ENCODE measurements at places on chromosomes 1 and 21. TPM values are rescaled to one million over a fixed set of nuclear protein-coding genes. Genes with fewer than 3 reads are reported as not detected.

Gene LTN1
- 10.8 TPM for total RNA-seq

Gene TNFSF4
- total RNA-seq: not detected

Gene ZNF683
- not detected for total RNA-seq

Gene SPRR4
- not detected for total RNA-seq

Gene KLF17
- not detected for total RNA-seq

Gene PGLYRP3
- not detected for total RNA-seq

Gene NUDT4B
- 60.8 TPM for total RNA-seq

Gene ROR1
- 1.4 TPM for total RNA-seq

Gene FCGR2B
- total RNA-seq: not detected

Gene ADAM30
- total RNA-seq: not detected

- no peak for DNase-seq
Observed at GRCh38 chr1:216416488-216416887, 6.8 kb downstream of the USH2A start.

DNA sequence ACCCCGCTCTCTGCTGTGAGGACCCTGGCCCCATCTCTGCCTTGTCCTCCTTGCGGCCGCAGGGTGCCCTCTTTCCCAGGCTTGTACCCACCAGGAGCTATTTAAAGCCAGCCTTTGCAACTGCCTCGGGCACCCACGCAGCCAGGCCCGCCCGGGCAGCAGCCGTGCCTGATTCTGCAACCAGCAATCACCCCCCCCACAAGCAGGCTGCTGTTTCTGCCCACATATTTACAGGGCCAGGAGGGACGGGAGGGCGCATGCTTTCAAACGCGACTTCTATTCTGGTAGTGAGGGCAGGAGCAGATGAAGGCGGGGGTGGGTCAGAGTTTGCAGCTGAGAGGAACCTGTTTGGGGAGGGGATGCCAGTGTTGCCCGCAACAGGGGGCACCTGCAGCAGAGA is 13.6 kb downstream of the GABRD start:
- DNase-seq: no peak

DNA sequence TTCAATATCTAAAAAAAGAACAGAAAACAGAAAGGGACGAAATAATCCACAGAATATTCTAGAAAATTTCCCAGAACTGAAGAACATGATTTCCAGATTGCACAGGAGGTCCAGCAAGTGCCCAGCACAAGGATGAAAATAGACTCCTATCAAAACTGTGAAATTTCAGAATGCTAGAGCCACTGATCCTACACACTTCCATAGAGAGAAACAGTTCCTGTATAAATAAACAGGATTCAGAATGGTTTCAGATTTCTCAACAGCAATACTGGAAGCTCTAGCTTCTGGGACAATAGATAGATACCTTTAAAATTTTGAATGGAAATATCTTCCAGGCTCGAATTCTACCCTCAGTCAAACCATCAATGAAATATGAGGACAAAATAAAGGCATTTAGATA is 4.6 kb downstream of the TARBP1 start:
- no peak for DNase-seq

- no peak for DNase-seq
Observed at GRCh38 chr1:169941982-169942830, 48.5 kb upstream of the SCYL3 start.

- no peak for DNase-seq
Observed at GRCh38 chr1:29944253-29944905, 708.1 kb downstream of the PTPRU start.

GRCh38 chr1:214917081-214917635 is 165.4 kb upstream of the KCNK2 start:
- DNase-seq: no peak

GRCh38 chr1:150552128-150552910 is 3.1 kb downstream of the ADAMTSL4 start:
- peak; percentile 90 for DNase-seq

GRCh38 chr1:61111084-61112004 is 29.0 kb downstream of the NFIA start:
- no peak for DNase-seq

GRCh38 chr1:206551986-206552326 is 44.6 kb downstream of the RASSF5 start:
- no peak for DNase-seq

DNA sequence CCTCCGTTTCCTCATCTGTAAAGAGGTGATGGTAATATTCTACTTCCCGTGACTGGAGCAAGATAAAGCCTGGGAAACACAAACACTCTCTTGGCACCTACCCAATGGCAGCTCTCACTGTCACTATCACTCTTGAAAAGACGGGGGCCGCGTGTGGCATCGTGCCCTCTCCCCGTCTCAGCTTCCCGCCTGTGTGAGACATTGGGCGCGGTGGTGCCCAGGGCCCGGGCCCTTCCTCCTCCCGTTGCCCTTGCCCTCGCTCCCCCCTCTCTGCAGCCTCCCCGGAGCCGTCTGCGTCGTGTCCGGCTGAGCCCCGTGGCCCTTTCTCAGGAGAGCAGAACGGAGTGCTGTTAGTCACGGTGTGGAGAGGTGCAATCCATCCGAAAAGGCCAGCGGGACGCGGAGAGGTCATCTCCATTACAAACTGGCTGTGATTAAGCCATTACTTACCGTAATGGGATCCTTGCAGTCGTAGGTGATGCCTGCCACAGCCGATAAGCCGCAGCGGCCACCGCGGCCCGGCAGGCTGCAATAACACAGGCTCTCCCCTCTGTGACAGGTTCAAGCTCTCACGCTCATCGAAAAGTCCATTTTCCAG is 156.4 kb upstream of the ZC3H12A start:
- no peak for DNase-seq

DNA sequence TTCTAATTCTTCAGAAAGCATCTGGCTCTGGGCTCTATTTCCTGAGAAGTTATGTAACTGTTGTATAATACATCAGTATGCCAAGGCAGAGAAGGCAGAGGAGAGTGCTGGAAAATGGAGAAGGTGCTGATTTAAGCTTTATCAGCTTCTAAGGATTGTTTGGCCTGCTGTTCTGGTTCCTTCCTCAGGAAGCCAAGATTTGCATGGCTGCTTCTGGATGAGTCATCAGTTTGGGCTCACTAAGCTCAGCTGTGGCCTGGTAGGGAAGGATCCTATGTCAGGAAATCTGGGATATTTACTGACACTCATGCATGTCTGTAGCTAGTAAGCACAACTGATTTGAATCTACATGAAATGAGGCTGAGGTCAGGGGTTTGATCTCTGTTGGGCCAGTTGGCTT is 73.2 kb upstream of the ADGRL4 start:
- DNase-seq: peak; percentile 76

GRCh38 chr1:118504867-118505266 is 319.8 kb upstream of the SPAG17 start:
- no peak for DNase-seq

GRCh38 chr1:202998836-202999750 is 8.1 kb upstream of the TMEM183A start:
- DNase-seq: no peak

GRCh38 chr1:68490046-68490651 is 6.7 kb downstream of the DEPDC1 start:
- DNase-seq: no peak

GRCh38 chr1:54591127-54591756 is 32.1 kb downstream of the FAM151A start:
- DNase-seq: peak; percentile 54

GRCh38 chr1:88204612-88205167 is 479.4 kb upstream of the PKN2 start:
- DNase-seq: no peak

DNA sequence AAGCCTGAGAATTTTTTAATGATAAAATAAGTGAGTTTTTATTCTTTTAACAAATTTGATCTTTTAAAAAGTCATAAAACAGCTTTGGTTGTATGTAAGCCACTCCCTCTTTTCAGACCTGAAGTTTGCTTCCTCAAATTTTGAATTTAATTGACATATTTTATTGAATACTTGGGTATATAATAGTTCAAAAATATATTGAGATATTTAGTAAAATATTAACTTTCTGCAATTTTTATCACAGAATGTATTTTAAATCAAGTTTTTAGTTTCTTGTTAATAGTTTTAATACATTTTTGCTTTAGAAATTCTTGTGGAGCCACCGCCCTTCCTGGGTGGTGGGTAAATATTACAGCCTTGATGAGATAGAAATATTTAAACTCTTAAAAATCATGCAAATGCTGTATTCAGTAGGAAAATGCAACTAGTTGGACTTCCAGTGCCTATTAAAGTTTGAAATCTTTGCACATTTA is 867 bp downstream of the PTPRC start:
- DNase-seq: no peak

DNA sequence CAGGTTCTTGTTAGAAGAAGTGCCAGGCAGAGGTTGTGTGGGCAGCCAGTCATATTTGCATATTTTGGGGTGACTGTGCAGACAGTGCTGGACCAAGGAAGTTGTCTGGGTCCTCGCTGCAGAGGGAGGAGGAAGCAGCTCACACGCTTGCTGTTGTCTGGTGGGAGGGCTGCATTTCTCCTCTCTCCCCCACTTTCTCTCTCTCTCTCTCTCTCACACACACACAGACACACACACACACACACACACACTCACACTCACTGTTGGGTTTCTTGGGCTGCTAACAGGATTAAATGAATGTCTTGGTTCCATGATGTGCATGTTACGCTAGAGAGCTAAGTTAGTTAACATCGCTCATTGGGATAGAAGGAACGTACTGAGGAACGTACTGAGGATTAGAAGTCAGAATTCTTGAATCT is 72.9 kb downstream of the AGPAT3 start:
- no peak for DNase-seq

DNA sequence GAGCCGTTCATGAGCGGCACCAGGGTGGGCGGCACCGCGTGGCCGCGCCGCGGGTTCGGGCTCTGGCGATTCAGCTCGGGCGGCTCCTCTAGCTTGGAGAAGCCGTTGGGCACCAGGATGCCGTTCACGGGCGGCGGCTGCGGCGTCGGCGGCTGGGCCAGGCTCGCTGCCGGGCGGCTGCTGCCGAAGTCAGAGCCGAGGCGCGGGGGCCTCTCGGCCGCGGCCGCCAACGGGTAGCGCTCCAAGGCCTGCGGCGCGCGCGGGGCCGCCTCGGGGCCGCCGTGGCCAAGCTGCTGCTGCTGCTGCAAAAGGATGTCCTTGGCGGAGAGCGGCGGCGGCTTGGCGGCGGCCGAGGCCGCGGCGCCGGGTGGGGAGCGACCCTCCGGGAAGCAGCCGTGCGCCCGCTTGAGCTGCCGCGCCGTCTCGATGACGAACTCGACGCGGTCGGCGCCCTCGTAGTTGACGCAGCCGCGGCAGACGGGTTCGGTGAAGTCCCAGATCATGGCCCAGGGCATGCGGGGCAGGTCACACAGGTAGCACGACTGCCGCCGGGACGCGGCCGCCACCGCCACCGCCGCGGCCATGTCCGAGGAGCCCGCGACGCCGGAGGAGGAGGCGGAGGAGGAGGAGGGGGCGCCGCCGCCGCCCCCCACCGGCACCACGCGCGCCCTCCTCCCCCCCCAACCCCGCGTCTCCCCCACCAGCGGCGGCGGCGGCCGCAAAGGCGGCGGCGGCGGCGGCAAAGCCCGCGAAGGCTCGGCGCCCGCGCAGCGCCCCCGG is 877 bp downstream of the IRF2BP2 start:
- peak; percentile 67 for DNase-seq

DNA sequence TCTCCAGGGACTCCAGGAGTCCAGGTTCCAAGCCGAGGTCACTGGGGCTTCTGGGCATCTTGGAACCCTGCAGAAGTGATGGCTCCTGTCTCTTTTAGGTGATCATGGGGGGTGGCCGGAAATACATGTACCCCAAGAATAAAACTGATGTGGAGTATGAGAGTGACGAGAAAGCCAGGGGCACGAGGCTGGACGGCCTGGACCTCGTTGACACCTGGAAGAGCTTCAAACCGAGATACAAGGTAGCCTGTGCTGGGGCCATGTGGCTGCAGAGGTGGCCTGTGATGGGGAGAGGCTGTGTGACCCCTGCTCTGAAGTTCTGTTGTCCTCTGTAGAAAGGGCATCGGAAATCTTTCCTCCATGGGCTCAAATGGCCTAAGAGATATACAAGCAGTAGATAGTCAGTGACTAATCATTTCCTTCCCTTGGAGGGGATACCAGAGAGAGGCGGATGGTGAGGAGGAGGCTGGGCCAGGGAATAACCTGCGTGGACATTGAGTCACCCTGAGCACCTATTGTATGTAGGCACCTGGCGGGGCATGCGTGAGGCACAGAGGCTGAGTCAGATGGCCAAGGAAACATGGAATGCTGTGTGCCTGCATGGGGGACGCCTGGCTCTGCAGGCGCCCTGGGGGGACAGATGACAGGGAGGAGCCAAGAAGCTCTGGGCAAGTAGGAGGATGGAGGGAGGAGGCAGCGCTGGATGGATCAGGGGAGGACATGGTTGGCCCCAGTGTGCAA is 59.0 kb downstream of the ALPL start:
- DNase-seq: peak; percentile 52

DNA sequence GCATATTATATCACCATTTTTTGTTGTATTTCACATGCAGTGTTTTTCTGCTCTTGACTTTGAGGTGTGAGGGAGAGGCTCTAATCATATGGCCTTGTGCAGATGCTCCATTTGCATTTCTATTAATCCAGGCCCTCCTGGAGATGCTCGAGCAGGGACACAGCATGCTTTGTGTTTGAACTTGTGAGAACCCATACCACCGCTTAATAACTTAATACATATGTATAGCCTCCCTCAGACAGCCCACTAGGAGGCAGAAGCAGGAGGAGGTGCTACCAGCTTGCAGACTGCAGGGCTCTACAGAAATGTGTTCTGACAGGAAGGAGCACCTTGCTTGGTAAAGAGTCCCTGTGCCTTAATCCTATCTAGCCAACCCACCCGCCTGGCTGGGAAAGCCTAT is 155.2 kb downstream of the BARHL2 start:
- no peak for DNase-seq

DNA sequence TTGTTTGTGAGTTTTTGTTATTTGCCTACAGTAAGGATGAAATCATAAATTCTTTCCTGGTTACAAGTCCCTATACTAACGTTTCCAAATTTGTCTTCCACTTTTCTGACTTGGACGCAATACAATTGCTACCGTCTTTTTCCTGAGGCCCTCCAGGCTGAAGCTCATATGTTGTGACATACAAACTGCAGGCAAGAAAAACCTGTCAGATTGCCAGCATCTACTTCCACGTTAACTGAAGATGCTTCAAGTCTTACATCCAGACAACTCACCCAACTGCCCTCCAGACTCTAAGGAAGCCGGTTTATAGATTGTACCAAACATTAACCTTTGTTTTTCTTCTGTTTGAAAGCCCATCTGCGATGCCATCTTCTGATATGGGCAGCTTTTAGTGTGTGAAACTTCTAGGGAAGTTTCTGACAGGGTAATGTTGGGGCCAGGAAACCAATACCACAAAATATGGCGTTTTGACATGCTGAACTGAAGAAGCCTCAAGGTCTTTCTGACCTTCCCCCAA is 21.4 kb upstream of the RNF11 start:
- peak; percentile 59 for DNase-seq

DNA sequence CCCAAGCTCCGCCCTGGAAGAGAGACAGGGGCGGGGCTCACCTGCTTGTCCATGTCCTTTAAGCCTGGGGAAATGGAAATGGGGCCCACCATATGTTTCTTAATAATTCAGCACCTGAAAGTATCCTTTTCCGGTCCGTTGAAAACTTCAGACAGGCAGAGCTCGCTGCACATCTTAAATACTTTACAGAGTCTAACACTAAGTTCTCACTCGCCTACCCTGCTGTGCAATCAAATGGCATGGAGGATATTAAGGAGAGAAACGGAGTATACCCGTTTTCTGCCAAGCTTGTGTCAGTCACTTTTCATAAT is 467 bp upstream of the CC2D1B start:
- DNase-seq: no peak

All from MG63 (cell line).